ENCODE measurements at places on chromosomes 13 and 19.

DNA sequence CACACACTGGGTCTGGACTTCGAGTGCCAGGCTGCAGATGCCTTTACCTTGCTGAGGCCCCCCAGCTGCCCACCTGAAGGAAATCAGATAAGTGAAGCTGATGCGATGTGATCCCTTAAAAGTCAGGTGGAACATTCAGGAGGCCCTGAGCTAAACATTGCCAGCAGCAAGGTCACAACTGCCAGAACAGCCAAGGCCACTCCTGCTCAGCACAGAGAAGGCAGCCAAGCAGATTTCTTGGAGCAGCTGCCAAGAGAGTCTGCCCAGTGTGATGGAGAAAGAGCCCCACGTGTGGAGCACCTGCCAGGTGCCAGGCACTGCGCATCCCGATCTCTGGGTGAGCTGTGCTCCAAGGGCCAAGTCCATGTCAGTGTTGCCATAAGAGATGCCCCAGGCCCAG is 20.6 kb upstream of the UQCRFS1 start:
- no peak for DNase-seq

GRCh38 chr19:14611051-14611450 is 28.2 kb downstream of the CLEC17A start:
- DNase-seq, result no peak

DNA sequence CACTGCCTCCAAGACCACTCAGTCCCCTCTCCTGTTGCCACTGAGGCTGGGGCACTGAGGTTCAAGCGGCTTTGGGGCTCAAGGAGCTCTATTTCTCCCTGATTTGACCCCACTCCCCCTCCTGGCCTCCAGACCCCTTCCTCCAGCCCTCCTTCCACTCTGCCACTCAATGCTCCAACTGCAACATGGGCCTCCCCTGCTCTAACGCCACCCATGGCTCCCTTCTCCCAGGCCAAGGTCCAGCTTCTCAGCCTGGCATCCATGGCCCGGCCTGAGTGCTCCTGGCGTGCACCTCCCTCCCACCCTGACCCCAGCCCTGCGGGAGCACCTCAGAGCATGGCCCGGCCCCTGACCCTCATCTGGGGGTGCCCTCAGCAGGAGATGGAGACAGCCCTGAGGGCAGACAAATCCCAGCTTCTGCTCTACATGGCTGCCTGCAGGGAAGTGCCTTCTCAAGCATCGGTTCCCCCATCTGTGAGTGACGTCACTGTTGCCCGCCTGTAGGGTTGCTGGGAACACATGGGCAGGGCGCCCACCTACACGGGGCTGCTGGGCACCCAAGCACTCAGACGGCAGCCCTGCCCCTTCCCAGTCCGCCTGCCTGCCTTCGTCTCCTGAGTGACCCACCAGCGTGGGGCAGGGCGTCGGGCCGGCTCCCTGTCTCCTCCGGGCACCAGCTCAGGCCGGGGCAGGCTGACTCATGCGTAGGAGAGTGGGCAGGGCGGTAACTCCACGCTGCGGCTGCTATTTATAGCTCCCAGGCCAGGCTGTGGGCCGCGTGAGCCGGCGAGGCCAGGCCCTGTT is 1.6 kb upstream of the DIRAS1 start:
- peak; percentile 88 for DNase-seq

DNA sequence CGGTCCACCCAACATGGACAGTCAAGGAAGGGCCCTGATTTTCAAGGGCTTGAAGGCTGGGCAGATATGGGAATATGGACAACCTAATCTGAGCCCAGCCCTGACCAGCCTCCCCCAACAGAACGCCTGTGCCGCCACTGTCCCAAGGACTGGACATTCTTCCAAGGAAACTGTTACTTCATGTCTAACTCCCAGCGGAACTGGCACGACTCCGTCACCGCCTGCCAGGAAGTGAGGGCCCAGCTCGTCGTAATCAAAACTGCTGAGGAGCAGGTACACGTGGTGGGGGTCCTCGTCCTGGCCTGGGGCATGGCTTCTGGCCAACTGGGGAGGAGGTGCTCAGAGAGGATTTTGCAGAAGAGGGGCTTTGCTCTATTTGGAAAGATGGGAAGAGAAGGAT is 3.5 kb downstream of the CLEC4M start:
- no peak for DNase-seq

DNA sequence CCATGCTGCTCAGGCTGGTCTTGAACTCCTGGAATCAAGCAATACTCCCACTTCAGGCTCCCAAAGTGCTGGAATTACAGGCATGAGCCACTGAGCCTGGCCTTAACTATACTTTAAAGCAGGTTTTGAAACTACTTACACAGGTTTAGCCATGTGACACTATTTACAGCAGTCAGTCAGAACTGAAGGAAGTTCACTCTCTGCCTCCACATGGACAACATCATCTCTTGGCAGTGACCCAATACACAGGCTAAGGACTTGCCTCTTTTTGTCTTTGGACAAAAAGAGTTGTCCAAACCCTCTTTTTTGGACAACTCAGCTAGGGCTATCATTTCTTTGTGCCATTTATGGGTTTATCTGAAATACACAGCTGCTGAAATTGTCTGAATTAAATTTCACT is 89.0 kb upstream of the CLDN10 start:
- DNase-seq, result no peak

DNA sequence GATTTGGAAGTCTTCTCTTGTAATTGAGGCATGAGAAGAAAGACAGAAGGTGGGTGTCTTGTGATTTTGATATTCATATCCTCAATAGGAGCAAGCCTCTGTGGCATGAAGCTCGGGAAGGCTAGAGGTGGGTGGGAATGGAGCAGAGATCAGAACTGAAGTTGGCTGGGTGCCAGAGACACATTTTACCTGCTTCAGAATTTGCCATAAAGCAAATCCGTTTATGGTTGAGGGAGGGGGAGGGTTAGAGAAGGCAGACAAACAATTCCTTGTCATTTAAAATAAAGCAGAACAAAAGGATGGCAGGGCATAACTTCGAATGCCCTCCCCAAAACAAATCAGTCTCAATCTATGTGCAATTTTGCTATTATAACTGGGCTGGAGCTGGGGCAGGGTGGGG is 305.9 kb downstream of the KLF5 start:
- DNase-seq, result no peak

DNA sequence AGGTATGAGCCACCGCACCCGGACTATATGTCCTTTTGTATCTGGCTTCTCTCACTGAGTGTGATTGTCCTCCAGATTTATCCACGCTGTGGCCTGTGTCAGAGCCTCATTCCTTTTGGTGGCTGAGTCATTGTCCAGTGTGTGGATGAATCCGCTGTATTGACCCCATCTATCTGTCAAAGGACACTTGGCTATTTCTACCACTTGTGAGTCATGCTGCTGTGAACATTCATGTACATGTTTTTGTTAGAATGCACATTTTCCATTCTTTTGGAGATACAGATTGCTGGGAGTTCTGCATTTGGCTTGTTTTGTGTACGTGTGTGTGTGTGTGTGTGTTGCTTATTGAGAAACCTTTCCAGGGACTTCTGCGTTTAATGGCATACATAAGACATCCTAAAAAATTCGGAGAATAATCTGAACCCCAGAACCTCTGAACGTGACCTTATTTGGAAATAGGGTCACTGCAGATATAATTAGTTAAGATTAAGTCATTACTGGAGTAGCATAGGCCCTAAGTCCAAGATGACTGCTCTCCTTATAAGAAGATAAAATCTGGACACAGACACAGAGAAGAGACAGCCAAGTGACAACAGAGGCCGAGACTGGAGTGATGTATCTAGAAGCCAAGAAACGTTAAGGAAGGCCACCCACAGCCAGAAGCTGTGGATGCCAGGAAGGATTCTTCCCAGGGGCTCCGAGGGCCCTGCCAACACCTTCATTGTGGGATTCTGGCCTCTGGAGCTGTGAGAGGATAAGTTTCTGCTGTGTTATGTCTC is 4.9 kb upstream of the GIPC3 start:
- DNase-seq, result peak; percentile 98

GRCh38 chr13:31195616-31196015 is 4.2 kb upstream of the B3GLCT start:
- no peak for DNase-seq

Data from EH (cell line).